ENCODE measurements at places on chromosomes 6 and 20. TPM values are rescaled to one million over a fixed set of nuclear protein-coding genes. Genes with fewer than 3 reads are reported as not detected.

DNA sequence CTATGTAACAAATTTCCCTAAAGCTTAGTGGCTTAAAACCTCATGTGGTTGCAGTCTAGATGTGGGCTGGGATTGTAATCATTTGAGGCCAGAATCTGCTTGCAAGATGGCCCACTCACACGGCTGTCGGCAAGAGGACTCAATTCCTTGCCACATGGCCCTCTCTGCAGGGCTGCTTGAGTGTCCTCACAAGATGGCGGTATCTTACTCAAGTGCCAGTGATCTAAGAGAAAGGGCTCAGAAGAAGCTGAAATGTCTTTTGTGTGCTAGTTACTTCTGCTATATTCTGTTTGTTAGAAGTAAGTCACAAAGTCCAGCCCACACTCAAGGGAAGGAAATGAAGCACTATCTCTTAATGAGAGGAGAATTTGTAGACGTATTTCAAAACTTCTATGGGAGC lies 47.1 kb upstream of the PMEPA1 start:
- H3K36me3 ChIP-seq, result no peaks in the 10 kb centered on the region
- H3K4me3 ChIP-seq, result no peak overlapping the region
- H3K27me3 ChIP-seq, result no peaks in the 10 kb centered on the region

DNA sequence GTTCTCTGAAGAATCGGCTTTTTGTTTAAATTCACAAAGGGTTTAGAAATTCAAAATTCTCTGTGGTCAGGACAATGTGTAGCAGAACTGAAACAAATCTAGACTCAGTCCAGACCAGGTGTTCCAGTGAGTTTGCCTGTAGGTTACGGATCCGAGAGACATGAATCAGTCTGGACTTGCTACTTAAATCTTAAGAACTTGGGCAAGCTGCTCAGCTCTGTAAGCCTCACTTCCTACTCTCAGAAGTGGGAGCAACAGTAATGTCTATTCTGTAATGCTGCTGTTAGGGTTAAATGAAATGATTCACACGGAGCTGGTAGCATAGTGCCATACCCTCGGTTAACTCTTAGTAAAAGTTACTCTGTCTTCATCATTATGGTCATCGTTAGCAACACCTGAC lies 37.7 kb downstream of the HECA start:
- no peak for DNase-seq
- H3K36me3 ChIP-seq, result peaks cover 30% of the 10 kb centered on the region
- no peak overlapping the region for H3K27ac ChIP-seq
- H3K27me3 ChIP-seq, result no peaks in the 10 kb centered on the region
- H3K4me3 ChIP-seq, result no peak overlapping the region
- H3K4me1 ChIP-seq, result no peaks in the 10 kb centered on the region

DNA sequence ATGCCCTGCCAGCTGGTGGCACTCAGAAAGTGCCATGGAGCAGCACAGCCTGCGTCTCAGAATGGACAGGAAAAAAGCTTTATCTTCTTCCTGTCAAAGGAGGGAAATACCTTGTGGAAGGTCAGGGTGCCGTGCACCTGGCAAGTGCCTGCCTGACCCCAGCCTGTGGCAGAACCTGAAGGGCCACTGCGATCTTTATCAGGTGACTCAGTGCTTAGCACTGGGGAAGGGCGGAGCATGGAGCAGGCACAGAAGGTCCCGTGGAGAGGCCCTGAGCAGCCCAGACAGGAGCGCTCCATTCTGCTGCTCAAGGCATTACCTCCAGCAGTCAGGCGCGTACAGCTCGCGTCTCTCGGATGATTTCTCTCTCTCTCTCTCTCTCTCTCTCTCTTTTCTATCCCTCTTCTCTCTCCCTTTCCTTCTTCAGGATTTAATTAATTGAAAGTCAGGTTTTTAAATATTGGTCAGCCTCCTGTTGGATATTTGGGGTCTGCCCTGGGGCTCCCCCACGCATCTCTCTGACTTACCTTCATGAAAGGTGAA lies 31.7 kb downstream of the FOXC1 start:
- no peak overlapping the region for H3K4me3 ChIP-seq
- H3K36me3 ChIP-seq, result no peaks in the 10 kb centered on the region
- no peak for DNase-seq

Gene NEU1
- 26.0 TPM for total RNA-seq

Gene GLP1R
- not detected for total RNA-seq

Gene ID4
- 27.7 TPM for total RNA-seq

GRCh38 chr6:41426438-41426851 lies 91.0 kb downstream of the NCR2 start:
- H3K27ac ChIP-seq, result no peak overlapping the region
- no peak for DNase-seq

DNA sequence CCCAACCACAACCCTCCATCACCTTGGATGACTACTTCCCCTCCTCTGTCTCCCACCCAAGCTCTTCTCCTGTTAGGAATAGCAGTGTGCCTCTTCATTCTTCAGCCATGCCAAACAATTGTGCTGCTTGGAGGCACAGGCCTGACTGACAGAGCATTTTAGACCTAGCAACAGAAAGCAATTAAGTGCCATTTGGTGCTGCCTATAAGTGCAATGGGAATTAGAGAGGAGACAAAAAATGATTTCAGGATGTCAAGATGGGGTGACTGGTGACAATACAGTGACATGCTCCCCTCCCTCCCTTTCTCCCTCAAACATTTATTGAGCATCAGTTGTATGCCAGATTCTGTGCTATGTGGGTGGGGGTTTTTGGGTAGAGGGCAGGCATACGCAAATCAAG lies 322.6 kb upstream of the MOCS1 start:
- no peak for DNase-seq
- H3K36me3 ChIP-seq, result no peaks in the 10 kb centered on the region
- no peaks in the 10 kb centered on the region for H3K4me1 ChIP-seq
- no peaks in the 10 kb centered on the region for H3K27me3 ChIP-seq

Gene MLN
- not detected for total RNA-seq

Gene PRSS35
- not detected for total RNA-seq

Gene RAB32
- 26.8 TPM for total RNA-seq

GRCh38 chr6:167934426-167934864 lies 63.0 kb upstream of the KIF25 start:
- H3K27me3 ChIP-seq, result no peaks in the 10 kb centered on the region
- no peak for DNase-seq
- no peak overlapping the region for H3K4me3 ChIP-seq
- H3K4me1 ChIP-seq, result no peaks in the 10 kb centered on the region

- no peaks in the 10 kb centered on the region for H3K36me3 ChIP-seq
- H3K4me3 ChIP-seq, result no peak overlapping the region
- H3K4me1 ChIP-seq, result no peaks in the 10 kb centered on the region
Measured at GRCh38 chr6:23964865-23965264, 161.2 kb upstream of the NRSN1 start.

Gene PGC
- total RNA-seq, result 3.4 TPM

DNA sequence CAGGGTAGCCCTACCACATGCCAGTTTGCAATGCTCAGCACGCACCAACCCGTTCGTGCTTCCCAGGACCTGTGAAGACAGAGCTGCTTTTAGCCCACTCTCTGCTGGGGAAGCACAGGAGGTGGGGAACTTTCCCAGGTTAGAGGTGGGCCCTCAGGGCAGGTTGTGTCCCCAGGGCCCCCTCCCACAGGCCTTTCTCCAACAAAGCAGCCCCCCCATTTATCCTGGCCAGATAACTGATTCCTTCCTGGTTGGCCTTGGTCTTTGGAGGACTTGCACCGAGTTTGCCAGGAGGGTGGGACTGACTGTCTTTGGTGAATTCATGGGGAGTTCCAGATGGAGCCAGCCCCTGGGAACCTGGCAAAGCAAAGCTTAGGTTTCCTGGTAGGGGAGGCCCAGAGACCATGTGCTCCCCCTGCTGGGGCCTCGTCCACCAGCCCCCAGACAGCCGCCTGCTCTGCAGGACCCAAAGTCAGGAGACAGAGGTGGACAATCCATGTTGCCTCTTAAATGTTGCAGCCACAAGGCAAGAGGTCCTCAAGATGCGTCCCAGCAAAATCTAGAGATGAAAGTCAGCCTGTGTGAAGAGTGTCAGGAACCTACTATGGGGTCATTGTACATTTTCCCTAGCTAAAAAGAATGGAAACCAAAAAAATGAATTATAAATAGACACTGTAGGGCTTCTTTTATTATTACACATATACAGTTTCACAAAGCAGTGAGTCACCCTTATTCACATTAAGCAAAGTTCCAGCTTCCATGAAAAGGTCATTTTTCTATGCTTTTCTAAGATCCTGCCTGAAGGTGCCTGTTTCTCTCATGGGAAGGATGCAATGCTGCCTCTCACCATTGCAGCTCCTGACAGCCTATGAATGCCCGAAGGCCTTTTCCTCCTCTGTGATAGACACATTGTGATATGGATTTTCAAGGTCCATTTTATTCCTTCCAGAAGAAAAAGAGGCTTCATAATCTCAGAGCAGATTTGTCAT lies 497.8 kb downstream of the PREX1 start:
- no peak overlapping the region for H3K27ac ChIP-seq
- no peaks in the 10 kb centered on the region for H3K27me3 ChIP-seq
- no peak overlapping the region for H3K4me3 ChIP-seq

DNA sequence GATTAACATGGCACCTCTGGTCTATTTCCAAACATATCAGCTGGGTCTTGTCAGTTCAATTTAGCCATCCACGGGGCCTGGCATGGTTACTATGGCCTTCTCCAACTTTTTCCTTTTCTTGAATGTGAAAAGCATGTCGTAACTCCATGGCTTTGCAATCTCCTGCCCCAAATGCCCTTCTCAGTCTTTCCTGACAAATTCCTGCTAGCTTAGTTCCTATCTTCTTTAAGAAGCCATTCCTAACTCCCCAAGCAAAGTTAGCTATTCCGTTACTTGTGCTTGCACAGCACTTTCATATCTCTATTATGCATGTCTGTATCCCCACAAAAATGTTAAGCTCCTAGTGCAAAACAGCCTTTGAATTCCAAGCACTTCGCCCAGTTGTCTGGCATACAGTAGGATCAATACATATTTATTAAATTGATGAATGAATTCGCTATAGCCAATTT lies 105.6 kb downstream of the AIG1 start:
- H3K27ac ChIP-seq, result no peak overlapping the region
- H3K4me3 ChIP-seq, result no peak overlapping the region
- no peaks in the 10 kb centered on the region for H3K36me3 ChIP-seq
- DNase-seq, result no peak
- H3K4me1 ChIP-seq, result no peaks in the 10 kb centered on the region

Gene LAMP5
- 0.74 TPM for total RNA-seq

- no peak overlapping the region for H3K4me3 ChIP-seq
- H3K27ac ChIP-seq, result no peak overlapping the region
Measured at GRCh38 chr6:162463576-162463975, 264.0 kb downstream of the PRKN start.

DNA sequence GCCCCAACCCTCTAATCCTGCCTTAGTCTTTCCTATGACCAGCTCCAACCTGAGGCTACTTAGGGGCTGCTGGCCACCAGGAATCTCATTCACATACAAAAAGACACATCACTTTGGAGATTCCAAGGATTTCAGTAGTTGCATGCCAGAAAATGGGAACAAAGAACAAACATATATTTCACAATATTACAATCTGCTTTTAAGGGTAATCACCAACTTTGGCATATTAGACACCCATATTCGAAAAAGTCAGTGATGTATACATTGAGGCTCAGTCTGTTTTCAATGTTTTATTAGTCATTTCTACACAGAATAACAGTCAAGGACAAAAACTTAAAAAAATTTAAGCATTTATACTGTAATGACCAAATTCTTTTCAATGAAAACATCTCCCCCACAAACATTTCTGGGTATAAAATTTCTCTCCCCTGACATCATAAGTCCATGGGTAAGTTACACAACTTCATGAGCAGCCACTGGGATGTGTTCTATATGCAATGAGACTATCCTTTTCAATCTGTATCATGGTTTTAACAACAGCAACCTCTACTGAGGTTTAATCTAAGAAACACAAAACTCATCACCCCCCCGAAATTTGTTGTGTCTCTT lies 103.5 kb downstream of the MAP7 start:
- no peak overlapping the region for H3K4me3 ChIP-seq
- H3K4me1 ChIP-seq, result no peaks in the 10 kb centered on the region
- H3K27me3 ChIP-seq, result no peaks in the 10 kb centered on the region
- no peak overlapping the region for H3K27ac ChIP-seq
- no peaks in the 10 kb centered on the region for H3K36me3 ChIP-seq
- no peak for DNase-seq

DNA sequence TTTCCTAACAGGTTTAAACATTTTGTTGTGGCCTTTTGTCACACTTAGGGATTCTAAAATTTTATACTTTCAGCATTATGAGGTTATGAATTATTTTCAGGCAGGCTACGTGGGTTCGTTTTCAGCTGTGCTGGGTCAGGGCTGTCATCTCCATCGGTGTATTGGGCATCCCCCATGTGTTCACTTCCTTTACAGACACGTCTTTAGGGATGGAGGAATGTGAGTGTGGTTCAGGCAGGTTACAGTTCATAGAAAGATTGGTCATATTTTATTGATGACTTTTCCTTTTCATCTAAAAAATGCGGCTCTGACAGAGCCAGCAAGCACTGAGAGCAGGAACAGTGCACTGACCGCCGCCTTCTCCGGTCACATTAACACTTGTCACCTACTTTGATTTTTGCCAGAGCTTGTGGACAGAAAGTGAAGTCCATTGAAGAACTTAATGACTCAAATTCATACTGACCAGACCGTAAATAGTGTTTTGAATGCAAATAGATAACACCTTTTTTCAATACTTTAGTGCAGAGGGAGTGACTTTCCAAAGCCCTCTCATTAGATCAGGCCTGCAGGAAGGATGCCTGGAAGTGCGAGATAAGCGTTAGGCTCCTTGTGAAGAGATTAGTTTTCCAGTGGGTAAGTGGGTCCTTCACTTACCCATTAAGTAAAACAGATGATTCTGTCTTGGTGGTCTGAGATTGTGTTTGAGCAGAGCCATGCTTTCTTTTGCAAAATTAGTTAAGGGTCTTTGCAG lies 113.1 kb downstream of the TIAM2 start:
- no peak overlapping the region for H3K27ac ChIP-seq
- no peak overlapping the region for H3K4me3 ChIP-seq
- no peaks in the 10 kb centered on the region for H3K36me3 ChIP-seq
- no peak for DNase-seq

DNA sequence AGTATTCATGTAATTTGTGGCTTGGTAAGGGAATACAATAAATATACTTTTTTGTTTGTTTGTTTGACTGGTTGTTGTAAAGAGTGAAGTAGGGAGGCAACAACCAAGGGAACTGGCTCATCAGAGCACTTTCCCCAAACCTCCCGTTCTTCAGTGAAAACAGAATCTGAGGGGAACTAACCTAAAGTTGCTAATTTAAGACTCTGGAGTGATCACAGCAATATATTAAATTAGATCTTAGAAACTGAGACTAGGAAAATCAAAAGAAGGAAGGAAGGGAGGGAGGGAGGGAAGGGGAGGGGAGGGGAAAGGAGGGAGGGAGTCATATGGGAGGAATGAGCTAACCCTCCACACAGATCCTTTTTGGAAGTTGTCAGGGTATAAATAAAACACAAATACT lies 144.9 kb downstream of the SYNDIG1 start:
- H3K4me1 ChIP-seq, result no peaks in the 10 kb centered on the region
- no peak for DNase-seq
- H3K36me3 ChIP-seq, result no peaks in the 10 kb centered on the region
- H3K27me3 ChIP-seq, result no peaks in the 10 kb centered on the region

- H3K4me3 ChIP-seq, result no peak overlapping the region
- H3K27me3 ChIP-seq, result no peaks in the 10 kb centered on the region
- H3K36me3 ChIP-seq, result no peaks in the 10 kb centered on the region
Measured at GRCh38 chr6:147077251-147077650, 127.0 kb upstream of the STXBP5 start.

Gene SLC35D3
- not detected for total RNA-seq
